Colonic mucosa (tissue), 4 donors: ENCODE measurements at places on chromosomes 7 and 10.

DNA sequence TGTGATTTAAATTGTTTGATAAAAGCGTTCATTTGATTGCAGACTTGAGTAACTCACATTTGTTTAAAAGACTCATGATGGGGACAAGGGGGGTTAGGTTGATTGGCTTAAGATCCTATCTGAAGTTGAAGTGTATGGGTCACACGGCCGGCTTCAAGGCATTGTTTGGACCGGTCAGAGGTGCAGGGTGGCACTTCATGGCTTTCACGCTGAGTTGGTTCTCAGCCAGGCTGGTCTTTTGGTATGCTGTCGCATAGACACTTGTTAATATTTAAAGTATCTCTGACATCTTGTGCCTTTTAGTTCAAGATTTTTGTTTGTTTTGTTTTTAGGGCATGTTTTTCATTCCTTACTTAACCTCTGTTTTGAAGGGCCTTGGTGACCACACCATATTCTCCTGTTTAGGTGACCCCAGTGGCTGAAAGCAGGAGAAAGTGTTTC is 58.1 kb downstream of the CCNY start:
- DNase-seq: no peak

DNA sequence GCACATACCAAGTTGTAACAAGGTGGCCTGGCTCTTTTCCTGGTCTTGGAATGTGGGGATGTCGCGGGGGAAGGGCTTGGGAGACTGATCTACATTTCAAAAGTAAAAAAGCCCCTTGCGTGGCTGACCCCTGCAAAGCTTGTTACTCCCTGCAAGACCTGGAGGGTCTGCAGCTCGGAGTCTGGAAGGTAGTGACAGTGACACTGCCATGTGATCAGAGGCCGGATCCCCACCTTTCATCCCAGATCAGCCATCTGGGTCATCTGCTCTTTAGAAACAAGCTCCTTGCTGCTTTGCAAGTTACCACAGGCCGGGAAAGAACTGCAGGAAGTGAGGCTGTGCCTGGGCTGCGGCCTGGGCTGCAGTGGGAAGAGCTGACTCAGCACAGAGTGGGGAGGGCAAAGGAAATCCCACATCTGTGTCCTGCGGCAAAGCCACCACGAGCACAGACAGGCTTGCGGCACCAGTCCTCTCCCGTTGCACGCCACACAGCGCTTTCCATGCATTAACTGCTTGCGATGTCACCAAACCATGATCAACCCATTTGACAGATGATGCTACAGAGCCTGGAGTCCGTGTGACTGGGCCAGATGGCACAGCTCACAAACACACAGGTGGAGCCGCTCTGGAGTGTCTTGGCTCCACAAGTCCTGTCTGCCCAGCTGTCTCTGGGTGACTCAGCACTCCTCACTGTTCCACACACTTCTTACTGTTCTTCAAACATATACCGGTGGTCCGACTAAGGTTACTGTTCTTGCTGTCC is 97.7 kb downstream of the SH3PXD2A start:
- peak; percentile 37 for DNase-seq

- no peak for DNase-seq
Observed at GRCh38 chr7:26167303-26167934, 15.4 kb downstream of the NFE2L3 start.

DNA sequence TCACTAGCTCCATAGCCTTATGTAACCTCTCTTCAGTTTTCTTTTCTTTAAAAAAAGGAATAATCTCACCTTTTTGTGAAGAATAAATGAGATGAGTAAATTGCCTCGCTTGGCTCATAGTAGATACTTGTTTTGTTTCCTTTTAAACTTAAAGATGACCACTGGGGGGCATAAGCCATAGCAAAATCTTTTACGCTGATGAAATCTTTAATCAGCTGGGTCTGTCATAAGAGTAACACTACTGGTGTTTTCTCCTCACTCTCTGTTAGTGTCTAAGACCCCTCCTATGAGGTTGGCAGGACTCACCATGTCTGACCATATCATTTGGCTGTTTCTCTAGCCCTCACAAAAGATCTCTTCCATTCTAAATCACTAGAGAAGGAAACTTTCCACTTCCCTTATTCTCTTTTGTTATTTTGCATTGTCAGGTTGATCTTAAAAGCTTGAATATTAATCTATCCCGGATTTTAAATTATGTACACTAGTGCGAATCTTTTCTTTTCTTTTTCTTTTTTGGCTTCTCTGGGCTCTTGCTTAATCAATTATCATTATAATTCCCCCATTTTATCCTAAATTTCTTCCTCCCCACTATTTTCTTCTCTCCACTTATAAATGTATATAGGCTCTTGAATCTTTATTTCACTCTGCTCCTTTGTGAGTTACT is 12.5 kb downstream of the STAG3 start:
- DNase-seq: no peak

- no peak for DNase-seq
Observed at GRCh38 chr10:71216751-71217265, 4.4 kb downstream of the UNC5B start.

DNA sequence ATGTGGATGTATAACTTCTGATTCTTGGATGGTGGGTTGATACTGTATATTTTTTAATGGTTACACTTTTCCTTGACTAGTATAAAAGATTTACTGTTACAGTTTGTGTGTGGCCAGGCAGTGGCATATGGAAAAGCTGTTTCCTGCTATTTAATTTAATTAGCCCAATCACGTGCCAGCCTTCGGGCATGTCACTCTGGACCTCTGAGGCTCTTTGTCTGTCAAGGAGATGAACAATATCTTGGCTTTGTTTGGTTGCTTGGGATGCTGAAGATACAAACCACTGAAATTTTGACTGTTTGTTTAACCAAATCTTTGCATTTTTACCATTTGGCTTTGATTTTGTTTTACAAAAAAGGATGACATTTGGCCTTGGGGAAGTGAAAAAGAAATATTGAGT is 185.0 kb downstream of the HDAC9 start:
- DNase-seq: no peak

GRCh38 chr10:59234194-59234593 is 57.8 kb downstream of the PHYHIPL start:
- DNase-seq: no peak

- DNase-seq: peak; percentile 76
Observed at GRCh38 chr10:46555713-46556514, 544 bp downstream of the GPRIN2 start.

- no peak for DNase-seq
Observed at GRCh38 chr7:76265299-76265698, 37.2 kb upstream of the HSPB1 start.

- DNase-seq: no peak
Observed at GRCh38 chr10:9833942-9834341, 1183.7 kb upstream of the CELF2 start.

DNA sequence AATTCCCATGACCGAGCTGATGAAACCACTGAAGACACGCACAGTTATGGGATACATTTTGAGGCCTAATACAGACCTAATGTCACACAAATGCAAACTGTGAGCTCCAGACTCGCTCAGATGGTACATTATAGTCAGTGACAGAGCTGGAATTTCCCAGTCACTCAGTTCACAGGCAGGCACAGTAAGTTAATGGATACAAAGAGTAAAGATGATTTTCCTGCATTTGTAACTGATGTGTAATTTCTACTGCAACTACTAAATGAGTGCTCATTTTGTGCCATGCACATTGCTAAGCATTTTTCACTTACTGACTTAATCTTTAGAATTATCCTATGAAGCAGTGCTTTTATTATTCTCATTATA is 56.5 kb downstream of the ENO4 start:
- no peak for DNase-seq
